ENCODE measurements at places on chromosomes 5 and 9. TPM values are rescaled to one million over a fixed set of nuclear protein-coding genes. Genes with fewer than 3 reads are reported as not detected.

Gene CDH12
- not detected for total RNA-seq

Gene FBN2
- 0.60 TPM for total RNA-seq

Gene TAF11L10
- not detected for total RNA-seq

Gene WWC1
- 0.44 TPM for total RNA-seq

Gene PCDHGB1
- total RNA-seq, result 1.6 TPM

Gene SLC6A7
- not detected for total RNA-seq

Gene HSD17B3
- not detected for total RNA-seq

Gene BNIP1
- 15.9 TPM for total RNA-seq

Gene RANBP17
- 4.8 TPM for total RNA-seq

Gene HABP4
- total RNA-seq, result 6.9 TPM

Gene ZSWIM6
- 13.9 TPM for total RNA-seq

Gene CDKN2B
- total RNA-seq, result 1.4 TPM

Gene DBH
- not detected for total RNA-seq

Gene MEGF10
- total RNA-seq, result 0.60 TPM

Gene ABLIM3
- total RNA-seq, result 20.0 TPM

Gene ASS1
- total RNA-seq, result 3.4 TPM

Gene TNIP1
- total RNA-seq, result 60.8 TPM

Gene C5
- total RNA-seq, result 0.60 TPM

Gene PPP2R2B
- total RNA-seq, result not detected

Gene DNAJC18
- total RNA-seq, result 6.5 TPM

Gene PCDHGA2
- 0.65 TPM for total RNA-seq

Gene PITX1
- under 0.01 TPM for total RNA-seq

Gene ALDH7A1
- total RNA-seq, result 12.5 TPM

Gene IFNB1
- not detected for total RNA-seq

Gene SLC46A2
- not detected for total RNA-seq
